ENCODE measurements at places on chromosomes 7 and 10. TPM values are rescaled to one million over a fixed set of nuclear protein-coding genes. Genes with fewer than 3 reads are reported as not detected.

CRCP gene
- total RNA-seq = 38.0 TPM

- no peak for DNase-seq
Observed at GRCh38 chr7:151371266-151371665, 29.7 kb downstream of the NUB1 start.

FXYD4 gene
- total RNA-seq = not detected

DNA sequence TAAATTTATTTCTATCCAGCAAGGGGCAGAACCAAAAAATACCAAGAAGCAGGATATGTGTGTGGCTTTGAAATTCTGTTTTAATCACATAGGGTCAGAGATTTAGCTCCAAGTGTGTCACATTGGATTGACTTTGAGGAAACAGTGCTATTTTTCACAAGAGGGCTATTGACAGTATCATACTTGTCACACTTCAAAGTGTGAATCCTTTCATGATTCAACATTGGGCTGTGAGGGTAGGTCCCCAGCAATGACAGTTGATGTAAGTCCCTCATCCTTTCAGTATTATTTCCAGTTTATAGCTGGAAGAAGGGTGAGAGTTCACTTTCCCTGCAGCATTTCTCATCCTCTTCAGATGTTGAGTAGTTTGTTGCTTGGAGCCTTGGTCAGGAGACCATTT lies 7.4 kb downstream of the CCNY start:
- DNase-seq = no peak

GRCh38 chr7:137801003-137801402 lies 45.8 kb downstream of the DGKI start:
- no peak for DNase-seq

GRCh38 chr10:31918671-31919409 lies 9.8 kb downstream of the ARHGAP12 start:
- DNase-seq = no peak

Data from hepatocyte (in vitro differentiated cells).